RKO (cell line): ENCODE measurements at places on chromosomes 6 and 20.

DNA sequence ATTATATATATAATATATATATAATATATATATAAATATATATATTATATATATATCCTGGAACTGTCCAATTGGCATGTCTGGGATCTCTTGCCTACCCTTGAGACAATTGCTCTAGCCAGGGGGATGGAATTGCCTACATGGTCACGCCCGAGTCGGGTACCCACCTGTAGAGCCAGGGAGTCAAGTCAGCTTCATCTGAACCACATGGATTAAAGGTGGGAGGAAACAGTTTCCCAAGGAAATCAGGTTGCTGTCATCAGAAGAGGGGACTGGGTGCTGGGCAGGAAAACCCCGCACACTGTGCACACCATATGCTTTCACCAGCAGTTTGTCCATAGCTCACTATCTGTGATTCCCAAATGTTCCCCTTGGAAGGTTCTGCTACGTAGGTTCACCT is 252.5 kb upstream of the NOX3 start:
- no peak for DNase-seq

DNA sequence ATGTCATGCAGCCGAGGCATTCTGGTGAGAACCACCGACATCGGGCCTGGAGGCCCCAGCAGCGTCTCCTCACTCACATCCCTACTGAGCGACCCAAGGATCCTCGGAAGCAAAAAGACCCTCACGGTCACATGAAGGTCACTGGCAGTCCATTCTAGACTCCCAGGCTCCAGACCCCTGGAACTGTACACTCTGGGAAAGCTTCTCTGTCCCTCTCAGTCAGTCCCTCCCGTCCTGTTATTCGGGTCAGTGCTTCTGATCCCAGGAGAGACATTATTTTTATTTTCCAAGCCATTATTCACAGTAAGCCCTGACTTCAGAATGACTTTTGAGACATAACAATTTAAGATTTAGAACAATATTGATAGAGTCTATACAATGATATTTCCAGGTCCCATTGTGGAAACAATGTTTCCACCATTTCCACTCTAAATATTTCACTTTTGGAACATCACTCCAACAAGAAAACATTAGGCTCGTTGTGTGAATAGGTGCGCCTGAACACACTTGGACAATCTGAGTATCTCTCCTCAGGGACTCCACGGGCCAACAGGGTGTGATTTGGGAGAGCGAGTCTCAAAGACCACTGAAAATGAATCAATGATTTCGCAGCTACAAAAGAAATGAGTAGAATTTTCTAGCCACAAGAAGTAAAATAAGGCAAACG is 199.7 kb downstream of the SOD2 start:
- DNase-seq: no peak

GRCh38 chr6:3208098-3208774 is 19.2 kb downstream of the TUBB2B start:
- DNase-seq: peak; percentile 31

- peak; percentile 66 for DNase-seq
Observed at GRCh38 chr6:111603685-111604084, 2.0 kb downstream of the TRAF3IP2 start.

DNA sequence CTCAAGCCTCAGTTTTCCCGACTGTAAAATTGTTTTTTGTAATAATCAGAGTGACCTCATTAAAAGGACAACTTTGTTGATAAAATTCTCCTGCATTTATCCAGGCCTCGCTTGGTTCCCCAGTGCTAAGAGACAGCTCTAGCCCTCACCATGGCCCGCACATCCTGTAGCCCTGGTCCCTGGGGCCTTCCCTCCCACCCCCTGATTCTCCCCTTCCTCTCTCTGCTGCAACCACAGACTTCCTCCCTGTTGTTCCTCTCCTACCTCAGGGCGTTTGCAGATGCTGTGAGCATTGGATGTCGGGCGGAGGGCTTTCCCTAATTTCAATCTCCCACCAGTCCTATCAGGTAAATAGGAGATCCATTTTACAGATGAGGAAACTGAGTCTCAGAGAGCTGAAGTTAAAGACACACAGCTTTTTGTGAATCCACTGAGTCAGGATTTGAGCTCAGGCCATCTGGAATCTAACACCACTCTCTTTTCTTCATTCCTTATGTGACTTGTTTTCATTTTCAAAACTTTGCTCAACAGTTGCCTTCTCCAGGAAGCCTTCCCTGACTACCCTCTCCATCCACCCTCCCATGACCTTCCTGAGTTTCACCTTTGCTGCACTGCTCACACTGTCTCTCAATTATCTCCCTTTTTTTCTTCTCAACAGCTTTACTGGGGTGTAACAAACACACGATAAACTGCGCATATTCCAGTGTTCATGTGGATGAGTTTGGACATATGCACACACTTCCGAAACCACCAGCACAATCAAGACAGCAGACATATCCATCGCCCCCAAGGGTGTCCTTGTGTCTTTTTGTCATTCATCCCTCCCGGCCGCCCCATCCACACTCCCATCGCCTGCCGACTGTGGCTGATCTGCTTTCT is 107.1 kb downstream of the CEBPB start:
- no peak for DNase-seq

- no peak for DNase-seq
Observed at GRCh38 chr20:46635514-46636136, 15.6 kb downstream of the SLC13A3 start.

DNA sequence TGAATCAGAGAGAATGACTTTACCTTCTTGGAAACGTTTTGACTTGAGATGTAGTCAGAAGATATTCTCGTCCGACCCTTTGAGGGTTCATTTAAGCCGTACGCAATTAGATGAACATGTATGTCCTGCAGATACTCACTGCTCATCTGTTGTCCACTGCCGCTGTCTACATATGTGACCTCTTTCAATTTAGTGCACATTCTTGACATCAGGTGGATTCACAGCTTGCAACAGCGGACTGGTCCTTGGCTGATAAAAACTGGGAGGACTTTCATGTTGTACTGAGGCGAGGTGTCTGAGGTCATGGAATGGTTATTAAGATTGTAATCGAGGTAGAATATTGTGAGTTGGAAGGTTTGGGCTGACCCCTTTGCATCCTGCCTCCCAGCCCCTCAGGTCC is 194.2 kb downstream of the JARID2 start:
- DNase-seq: no peak
